ENCODE measurements at places on chromosomes 3 and 15.

DNA sequence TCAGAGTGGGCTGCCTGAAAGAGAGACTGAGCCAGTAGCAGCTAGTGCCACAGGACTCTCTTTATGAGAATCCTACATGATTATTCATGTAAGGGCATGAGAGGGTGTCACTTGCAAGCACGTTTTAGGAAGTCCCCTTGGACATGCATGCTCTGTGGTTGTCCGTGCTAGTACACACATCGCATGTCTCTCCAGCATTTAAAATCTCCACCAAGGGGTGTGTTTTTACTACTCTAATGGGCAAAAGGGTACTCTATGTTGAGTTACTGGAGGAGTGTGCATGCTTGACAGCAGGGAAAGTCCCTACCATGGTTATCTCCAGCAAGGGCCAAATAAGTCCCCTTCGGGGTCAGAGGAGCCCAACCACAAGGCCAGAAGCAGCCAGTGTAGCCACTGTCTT lies 70.7 kb downstream of the DCLK3 start:
- DNase-seq: no peak

- DNase-seq: no peak
Measured at GRCh38 chr15:69244798-69245197, 53.9 kb upstream of the PAQR5 start.

GRCh38 chr3:184680385-184681345 lies 31.2 kb downstream of the MAGEF1 start:
- no peak for DNase-seq

- DNase-seq: no peak
Measured at GRCh38 chr3:184676927-184677326, 34.9 kb downstream of the MAGEF1 start.

GRCh38 chr3:86938416-86939105 lies 52.4 kb downstream of the VGLL3 start:
- no peak for DNase-seq

- DNase-seq: no peak
Measured at GRCh38 chr15:63256433-63257274, 20.8 kb upstream of the APH1B start.

DNA sequence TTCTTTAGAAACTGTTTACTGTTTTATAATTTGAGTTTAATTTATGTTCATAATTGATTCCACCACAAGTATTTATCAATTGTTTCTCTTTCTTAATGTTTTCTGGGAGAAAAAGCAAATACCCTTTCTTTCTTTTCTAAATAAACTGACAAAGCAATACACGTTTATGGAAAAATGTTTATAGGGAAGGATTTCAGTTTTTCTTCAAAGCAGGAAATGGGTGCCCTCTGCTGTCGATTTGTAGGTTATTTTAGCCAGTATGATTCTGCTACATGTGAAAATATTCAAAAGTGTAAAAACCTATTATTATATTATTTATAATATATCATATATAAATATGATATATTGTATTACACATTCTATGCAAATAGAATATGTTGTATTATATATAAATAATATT lies 921.0 kb upstream of the ROBO1 start:
- no peak for DNase-seq

GRCh38 chr3:62253971-62254370 lies 119.4 kb downstream of the FEZF2 start:
- DNase-seq: no peak

DNA sequence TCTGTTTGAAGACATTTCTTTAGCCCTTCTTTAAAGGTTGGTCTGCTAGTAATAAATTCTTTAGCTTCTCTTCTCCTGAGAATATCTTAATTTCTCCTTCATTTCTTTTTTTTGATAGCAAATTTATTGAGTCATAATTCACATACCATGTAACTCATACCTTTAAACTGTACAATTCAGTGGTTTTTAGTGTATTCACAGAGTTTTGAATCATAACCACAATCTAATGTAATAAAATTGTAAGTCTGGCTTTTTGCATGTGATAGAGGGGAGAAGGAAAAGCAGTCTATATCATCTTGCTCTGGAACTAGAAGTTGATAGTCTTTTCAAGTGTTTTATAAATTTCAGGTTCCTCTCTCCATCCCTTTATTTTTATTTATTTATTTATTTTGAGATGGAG lies 81.3 kb downstream of the APBA2 start:
- no peak for DNase-seq

DNA sequence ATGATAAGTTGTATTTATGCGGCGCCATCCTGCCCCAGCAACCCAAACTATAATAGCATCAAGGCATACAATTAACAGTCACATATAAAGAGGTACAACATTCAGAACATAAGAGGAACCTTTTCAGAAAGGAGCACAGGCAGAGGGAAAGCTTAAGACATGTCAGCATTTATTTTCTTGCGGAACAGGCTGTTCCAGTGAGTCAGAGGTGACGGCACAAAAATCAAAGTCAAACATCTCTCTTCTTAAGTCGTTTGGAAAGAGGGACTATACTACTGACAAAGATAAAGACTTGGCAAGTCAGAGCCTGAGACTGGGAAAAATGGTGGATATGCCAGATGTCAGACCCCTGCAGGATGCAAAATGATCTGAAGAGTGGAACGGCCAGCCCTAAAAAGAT lies 128.4 kb downstream of the CTNNB1 start:
- DNase-seq: no peak

DNA sequence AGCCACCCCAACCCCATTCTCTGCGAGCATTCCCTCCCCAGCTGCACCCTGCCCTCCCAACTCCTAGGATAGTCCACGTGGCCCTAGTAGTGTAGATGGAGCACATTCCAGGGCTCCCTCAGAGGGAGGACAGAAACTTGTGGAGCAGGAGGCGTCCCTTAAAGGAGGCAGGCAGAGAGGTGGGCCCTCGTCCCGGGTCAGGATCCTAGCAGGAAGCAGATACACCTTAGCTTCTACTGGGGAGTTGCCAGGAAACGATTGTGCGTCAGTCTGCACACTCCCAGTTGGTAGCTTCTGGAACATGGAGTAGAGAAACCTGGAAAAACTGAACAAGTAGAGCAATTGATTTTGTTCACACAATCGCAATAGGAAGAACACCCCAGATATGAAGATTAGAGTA lies 43.9 kb upstream of the KLHL25 start:
- no peak for DNase-seq

DNA sequence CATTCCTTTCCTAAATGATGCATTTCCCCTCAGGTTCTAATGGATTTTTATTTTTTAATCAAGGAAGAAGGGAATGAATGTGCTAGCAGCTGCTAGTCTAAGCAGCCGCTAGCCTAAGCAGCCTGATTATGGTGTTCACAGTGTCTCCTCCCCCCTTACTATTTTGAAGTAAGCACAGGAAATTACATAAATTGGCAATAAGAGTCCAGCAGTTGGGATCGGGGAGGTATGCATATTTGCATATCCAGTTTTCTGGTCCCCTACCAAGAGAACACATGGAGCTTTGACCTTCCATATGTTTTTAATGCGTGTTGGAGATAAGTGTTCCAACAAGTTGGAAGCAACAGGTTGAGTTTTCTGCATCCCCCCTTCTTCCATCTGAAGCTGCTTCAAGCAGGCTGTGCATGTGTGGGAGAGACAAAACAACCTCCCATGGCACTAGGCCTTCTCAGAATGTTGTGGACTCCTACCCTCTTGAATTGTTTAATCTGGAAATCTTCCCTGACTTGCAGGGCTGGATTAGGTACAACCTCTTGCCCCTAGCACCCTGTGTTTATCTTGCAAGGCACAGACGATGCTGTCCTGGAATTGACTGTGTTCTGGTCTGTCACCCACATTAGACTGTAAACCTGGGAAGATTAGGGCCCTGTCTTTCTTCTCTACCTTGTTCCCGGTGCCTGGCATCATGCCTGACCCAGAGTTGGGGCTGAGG lies 124.8 kb upstream of the LRIG1 start:
- DNase-seq: no peak

DNA sequence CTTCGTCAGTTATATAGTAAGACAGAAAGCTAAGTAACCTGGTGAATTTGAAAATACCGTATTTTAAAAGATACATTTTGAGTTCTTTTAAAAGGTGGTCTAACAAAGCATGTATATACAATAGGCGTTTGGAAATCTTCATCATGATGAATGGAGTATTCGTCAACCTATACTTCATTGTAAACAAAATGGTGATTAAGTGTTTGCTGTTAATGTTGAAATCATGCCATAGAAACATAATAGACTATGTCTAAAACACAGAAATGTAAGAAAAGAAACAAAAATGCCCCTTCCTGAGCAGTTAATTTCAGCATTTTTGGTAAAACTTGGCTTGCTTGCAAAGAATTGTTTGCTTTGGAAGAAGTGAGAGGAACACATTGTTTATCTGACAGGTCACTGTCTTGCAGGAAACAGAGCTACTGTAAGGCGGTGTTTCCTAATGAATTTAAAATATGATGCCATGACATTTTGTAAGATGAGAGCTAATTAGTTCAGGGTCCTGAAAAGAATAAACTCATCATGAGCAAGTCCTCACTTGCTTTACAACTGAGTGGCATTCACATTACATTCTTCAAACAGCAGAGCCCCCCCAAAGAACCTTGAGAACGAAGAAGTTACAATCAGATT lies 126.7 kb downstream of the SERPINI1 start:
- no peak for DNase-seq

DNA sequence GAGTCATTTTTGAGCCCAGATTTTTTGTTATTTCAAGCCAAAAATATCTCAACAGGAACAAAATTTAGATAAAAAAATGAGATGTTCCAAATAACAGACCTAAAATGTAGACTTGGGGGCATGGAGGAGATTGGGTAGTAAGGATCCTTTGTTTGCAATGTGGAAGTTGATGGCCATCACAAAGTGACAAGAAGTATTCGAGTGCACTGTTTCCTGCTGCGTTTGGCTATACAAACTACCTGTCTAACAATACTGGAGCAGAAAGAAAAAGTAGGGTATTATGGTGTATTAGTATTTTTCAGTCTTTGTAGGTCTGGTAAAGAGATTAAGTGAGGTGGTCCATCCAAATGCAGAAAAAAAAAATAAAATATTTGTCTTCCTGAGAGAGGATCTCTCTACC lies 284.2 kb downstream of the C3orf38 start:
- DNase-seq: no peak

DNA sequence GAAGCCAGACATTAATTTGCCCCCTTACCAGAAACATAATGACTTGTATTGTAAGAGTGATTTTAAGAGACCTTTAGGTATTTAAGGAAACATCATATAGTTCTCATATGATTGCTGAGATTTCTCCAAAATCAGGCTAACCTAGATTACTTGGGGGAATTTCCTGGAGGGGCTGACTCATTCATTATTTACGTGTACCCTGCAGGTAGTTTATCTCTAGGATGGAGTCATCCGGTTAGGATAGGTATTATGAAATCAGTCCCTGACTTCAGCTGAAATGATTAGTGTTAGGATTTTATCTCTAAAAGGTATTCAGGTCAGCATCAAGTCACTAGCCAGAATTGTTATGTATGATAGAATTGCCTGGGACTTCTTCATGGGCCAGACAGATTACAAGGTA lies 97.5 kb downstream of the TCF12 start:
- DNase-seq: no peak

DNA sequence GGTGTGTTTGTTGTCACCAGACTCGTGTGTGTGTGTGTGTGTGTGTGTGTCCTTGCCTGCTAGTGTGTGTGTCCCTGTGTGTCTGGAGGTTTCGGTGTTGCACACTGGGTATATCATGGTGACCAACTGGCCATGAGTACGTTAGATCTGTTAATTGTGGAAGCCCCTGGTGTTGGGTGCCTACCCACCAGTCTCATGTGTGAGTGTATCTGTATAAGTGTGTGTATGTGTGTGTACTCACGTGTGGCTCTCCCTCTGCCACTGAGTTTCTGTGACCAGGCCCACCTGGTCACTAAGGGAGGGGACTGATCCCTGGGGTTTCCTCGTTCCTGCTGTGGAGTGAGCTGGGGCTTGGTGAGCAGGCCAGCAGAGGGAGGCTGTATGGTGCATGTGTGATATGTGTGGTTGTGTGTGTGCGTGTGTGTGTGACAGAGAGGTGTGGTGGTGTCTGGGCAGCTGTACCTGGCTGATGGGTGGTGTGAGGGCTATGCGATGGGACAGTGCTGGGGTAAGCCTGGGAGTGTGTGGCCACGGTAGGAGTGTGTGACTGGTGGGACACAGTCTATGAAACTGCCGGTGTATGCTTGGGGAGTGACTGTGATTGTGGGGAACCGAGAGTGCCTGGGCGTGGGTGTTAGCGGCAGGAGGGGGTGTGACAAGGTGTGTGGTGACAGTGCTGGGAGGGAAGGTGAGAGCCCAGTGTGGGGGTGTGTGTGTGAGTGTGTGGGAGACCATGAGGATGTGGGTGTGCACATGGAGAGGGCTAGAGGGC lies 1.8 kb downstream of the PRKCD start:
- DNase-seq: no peak

GRCh38 chr3:105798381-105798934 lies 70.4 kb downstream of the CBLB start:
- no peak for DNase-seq

DNA sequence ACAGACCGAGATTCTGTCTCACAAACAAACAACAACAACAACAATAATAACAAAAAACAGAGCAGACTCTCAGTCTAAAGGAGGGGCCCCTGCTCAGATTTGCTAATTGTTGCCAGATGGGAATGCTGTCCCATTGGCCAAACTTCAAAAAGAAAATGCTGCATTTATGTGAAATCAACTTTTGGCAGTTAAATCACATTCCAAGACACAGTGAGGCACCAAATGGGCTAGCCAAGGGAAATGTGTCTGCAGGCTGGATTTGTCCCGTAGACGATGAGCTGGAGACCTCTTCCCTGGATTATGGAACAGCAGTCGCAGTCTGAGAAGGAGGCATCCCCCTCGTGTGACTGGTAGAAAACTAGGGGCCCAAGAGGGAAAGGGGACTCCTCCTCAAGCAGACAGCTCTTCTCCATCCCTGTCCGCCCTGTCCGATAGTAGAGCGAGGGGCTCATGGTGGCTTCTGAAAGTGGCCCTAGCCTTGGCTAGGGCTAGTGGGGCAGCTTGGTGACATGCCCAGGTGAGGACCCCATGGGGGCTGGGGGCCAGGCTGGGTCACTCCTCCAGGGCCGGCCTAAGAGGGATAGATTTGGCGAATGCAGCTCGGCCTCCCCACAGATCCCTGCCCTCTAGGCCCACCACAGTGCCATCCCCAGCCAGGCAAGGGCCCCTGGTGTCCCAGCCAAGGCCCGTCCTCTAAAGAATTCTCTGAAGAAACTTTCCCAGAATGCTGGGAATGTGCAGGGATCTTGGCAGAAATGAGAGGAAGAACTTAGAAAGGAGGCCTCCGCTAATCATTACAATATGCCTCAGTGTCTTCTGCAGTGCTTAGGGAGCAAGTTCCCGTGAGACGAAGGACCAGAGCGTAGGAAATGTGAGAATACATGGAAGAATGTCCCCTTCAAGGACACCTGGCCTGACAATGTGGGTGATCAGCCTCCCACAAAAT lies 2.0 kb downstream of the SLC22A14 start:
- no peak for DNase-seq

DNA sequence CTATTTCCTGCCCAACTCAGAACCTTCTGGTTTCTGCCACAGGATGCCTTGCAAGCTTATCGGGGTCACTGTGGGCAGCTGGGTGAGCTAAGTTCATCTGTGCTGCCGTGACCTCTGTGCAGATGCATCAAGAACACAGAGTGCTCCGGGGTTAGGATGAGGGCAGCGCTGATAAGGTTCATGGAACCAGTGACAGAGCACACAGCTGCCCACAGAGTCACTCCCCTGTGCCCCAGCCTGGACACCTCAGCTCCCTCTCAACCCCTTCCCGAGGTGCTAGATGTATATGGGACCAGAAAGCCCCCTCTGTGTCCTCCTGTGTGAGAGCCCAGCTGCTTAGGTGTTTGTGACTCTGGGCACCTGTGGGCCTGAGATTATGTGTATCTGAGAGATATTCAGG lies 15.8 kb upstream of the ALAS1 start:
- no peak for DNase-seq

- DNase-seq: no peak
Measured at GRCh38 chr15:77858792-77859490, 218.6 kb downstream of the TBC1D2B start.

GRCh38 chr3:158140396-158140795 lies 30.5 kb downstream of the RSRC1 start:
- no peak for DNase-seq

Measured in activated T-cell treated with anti-CD3 and anti-CD28 coated beads for 48 hours (primary cell).